ENCODE measurements at places on chromosomes 11 and 22. TPM values are rescaled to one million over a fixed set of nuclear protein-coding genes. Genes with fewer than 3 reads are reported as not detected.
A peak's percentile ranks its signal among the peaks of the same experiment; 100 is the strongest.

DNA sequence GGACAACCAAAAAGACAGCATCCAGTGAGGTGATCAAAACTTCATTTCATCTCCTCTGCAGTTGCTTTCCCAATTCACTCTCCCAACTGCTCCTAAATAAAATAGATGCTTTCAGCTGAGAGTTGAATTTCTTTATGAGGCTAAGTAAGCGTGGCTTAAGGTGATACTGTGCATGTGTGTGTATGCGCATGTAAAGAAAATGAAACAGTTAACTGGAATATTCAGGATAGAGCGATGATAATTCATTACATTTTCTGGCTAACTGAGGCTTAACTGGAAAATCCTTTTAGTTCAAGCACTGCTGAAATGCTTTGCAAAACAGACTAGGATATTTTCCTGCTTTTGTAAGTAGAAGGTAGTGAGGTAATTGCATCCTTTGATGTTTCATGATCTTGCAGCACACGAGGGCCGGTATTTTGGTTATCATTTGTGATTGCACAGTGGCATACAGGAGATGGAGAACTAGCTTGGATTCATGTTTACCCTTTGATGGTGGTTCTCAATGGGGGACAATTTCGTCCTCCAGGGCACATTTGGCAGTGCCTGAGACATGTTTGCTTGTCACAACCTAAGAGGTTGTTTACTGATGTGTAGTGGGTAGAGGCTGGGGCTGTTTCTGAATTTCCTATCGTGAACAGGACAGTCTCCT, 71.2 kb downstream of the ZBTB16 start:
- DNase-seq, result no peak

- peak; percentile 78 for DNase-seq
Measured at GRCh38 chr22:28019881-28020861, 101.1 kb upstream of the PITPNB start.

DNA sequence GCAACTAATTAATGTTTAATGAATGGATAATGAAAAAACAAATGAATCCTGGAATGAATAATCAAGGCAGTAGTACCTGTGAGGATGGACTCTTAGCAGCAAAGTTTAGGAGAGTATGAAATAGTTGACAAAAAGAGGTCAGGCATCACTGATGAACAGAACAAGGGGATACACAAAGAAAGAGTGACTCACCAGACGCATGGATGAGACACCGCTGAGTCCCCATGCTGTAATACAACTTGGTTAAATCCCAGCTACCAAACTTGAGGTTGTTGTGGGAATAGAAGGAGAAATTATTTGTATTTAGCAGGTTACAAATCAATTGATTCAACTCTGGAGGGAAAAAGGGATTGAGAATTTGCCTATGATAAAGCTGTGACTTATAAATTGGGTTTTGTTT, 976.9 kb upstream of the TENM4 start:
- no peak for DNase-seq

- DNase-seq, result no peak
Measured at GRCh38 chr11:117107701-117108590, 9.7 kb upstream of the SIK3 start.

DNA sequence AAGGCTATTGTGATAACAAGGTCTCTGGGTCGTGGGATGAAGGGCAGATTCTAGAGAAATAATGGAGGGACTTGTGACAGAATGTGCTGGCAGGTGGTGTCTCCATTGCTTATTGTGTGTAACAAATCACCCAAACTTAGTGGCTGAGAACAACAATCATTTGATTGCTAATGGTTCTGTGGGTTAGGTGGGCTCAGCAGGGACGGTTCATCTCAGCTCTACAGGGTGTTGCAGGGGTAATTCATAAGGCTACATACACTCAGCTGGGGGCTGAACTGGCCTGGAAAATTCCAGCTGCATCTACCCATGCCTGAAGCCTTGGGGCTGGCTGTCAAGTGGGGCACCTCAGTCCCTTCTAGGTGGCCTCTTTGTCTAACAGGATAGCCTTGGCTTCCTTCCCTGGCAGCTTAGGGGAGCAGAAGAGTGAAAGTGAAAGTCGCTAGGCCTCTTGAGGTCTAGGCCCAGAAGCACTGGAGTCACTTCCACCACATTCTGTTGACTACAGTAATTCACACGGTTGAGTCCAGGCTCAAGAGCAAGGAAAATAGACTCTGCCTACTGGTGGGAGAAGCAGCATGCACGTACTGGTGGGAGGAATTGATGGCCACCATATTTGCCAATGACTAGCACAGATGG, 308.9 kb downstream of the MN1 start:
- DNase-seq, result no peak

ANO5 gene
- total RNA-seq, result 0.51 TPM

APLNR gene
- total RNA-seq, result 1.9 TPM

DNA sequence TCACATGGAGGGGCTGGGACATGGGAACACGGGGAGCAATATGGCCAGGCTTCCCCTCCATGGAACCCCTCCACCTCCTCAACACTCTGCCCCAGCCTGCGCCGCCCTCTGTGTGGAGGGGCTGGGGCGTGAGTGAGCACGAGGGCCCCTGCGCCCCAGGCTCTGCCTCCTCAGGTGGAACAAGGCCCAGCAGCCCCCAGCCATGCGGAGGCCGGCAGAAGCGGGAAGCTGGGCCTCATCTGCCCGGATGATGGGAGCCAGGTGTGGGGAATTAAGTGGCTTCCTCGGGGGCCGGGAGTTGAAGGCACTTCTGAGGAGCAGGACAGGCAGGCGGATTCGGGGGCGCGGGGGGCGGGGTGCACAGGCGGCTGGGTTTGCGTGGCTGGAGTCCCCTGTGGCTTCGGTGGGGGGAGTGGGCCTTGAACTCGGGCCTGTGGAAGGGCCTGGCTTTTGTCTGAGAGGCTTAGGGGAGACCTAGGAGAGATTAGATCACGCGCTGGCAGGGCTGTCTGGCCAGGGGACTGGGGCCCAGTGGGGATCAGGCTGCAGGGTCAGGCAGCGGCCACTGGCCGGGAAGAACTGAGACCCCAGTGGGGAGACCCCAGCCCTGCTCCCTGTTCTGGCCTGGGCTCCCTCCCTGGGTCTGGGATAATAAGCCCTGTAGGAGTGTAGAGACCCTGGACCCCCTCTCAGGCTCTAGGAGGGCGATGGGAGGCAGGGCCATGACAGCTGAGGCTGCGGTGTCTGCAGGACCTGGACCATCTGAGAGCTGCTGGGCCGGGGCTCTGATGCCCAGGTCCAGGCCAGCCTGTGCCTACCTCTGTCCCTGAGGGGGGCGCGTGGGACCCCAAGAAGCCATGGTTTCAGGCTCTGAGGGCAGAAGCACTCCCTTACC, 13.3 kb downstream of the PRR33 start:
- no peak for DNase-seq

- DNase-seq, result no peak
Measured at GRCh38 chr11:1924181-1924580, 4.7 kb downstream of the TNNT3 start.

DNA sequence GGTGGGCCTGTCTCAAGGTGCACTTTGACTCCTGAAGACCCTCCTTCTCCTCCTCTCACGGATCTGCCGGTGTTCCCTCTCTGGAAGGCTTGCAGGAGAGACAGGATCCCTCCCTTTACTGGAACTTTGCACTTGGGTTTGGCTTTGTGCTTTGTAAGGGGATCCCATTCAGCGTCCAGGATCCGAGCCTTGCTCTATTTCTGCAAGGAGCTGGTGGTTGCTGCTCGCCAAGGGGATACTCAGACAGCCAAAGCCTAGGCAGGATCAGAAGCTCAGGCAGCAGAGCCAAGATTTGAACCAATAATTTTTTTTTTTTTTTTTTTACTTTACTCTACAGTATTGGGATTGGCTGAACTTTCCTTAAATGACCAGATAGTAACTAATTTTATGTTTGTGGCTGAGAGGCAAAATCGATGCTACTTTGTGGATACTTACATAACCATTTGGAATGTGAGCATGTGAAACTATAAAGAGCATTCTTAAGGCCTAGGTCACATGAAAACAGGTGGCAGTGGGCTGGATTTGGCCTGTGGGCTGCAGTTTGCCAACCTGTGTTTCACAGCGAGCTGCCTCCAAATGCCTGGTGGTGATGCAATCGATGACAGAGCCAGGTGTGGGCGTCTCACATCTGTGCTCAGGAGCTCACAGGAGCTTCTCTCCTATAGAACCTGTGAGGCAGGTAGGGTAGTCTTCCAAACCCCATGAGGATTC, 25.2 kb downstream of the BCR start:
- DNase-seq, result peak; percentile 59

- DNase-seq, result no peak
Measured at GRCh38 chr11:65129649-65130441, 4.5 kb downstream of the SYVN1 start.

ZFPL1 gene
- total RNA-seq, result 33.4 TPM

DNA sequence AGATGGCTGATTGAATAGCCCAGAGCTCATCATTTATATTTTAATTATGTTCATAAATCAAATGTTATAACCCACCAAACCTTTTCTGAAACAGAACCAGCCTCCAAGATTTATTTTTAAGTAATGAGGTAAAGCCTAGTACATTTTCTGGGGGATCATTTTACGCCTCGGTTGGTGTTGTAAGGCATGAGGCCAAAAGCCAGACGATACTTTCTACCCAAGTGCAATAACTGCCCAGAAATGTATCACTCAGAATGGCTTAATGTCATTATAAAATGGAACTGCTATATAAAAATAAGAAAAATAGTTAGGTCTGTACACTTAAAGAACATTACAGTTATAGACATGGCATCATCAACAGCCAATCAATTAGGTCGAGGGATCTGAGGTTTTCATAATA, 283.3 kb downstream of the CADM1 start:
- DNase-seq, result no peak

LARGE1 gene
- 0.22 TPM for total RNA-seq

DNA sequence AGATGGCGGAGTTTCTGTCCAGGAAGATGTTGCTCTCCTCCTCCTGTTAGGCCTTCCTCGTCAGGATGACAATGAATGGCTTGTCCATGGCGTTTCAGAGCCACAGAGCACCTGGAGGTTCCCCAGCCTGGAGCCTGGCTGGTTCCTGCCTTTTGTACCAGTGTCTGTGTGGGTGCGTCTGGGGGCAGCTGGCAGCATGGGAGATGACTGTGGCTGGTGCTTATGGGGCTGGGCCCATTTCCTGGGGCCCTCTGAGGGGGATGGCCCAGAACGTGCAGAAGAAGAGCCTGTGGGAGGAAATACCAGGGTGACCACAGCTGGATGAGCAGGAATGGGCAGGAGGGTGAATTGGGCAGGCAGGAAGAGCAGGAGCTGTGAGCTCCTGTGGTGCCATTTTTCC, 6.7 kb downstream of the SLC37A2 start:
- DNase-seq, result no peak

GRCh38 chr11:78465169-78465942, 47.7 kb upstream of the GAB2 start:
- DNase-seq, result no peak

GRCh38 chr22:26417406-26417805, 11.7 kb upstream of the ASPHD2 start:
- DNase-seq, result no peak

GRCh38 chr22:42553475-42554361, at the start of gene SERHL2:
Gene SERHL2, plus strand, starts transcription at chr22:42553956. Its CDS starts 65 bp downstream, at chr22:42554021.
- peak; percentile 94 for DNase-seq

GRCh38 chr22:49521787-49522224, 305.9 kb downstream of the BRD1 start:
- no peak for DNase-seq

- no peak for DNase-seq
Measured at GRCh38 chr22:50656122-50657070, 16.2 kb upstream of the SHANK3 start.

DNA sequence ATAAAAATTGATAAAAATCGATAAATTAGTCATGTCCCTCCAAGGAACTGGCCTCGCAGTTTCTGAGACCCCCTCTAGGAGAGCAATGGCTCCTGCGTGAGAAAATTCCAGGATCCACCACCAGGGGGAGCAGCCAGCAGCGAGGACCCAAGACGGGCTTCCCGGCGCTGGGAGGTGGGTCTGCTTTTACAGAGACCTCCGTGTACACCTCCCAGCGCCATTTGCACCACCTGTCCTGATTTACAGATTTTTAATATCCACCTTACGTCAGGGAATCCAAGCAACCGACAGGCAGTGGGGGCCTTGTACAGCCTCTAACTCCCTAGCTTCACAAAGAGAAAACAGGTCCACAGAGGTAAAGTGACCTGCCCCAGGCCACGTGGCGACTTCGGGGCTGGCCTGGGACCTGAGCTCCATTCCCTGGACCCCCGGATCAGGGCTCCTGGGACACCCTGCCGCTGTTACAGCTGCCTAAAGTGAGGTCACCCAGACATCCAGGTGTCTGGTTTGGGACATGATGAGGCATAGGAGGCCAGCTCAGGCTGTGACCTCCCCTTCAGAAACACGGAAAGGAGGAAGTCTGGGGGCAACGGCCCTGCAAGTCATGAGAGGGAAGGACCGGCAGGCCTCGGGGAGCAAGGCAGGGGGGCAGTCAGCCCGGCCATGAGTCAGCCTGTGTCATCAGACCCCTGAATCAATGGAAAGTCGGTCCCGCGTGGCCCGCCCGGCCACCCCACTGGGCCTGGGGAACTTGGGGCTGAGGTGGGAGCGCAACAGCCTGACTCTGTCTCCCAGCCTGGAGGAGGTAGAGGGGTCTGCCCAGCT, 3.5 kb downstream of the OSM start:
- peak; percentile 72 for DNase-seq

CARD10 gene
- total RNA-seq, result 4.6 TPM

VSIG2 gene
- total RNA-seq, result not detected

APOA1 gene
- total RNA-seq, result 1.8 TPM

DNA sequence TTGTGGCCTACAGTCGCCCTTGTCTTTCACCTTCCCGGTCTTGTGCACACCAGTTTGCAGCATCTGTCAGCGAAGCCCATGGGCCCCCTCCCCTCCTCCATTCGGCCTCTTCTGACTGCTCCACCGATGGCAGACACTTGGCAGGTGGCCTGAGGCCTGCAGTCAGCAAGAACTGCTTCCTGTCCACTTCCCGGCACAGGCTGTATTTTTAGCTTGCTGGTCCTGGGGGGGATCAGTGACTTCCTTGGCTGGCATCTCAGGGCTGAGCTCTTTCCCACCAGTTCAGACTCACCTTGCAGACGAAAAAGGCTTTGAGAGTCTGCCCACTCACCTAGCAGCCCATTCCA, 106.4 kb downstream of the SYN3 start:
- DNase-seq, result no peak
